Prostate gland (tissue), 2 donors: ENCODE measurements at places on chromosomes 5 and 9. TPM values are rescaled to one million over a fixed set of nuclear protein-coding genes. Genes with fewer than 3 reads are reported as not detected.

The BHMT2 gene
- total RNA-seq = 7.4 TPM

The DMRT3 gene
- total RNA-seq = 1.8 TPM

- no peaks in the 10 kb centered on the region for H3K36me3 ChIP-seq
- no peak overlapping the region for H3K4me3 ChIP-seq
- H3K27me3 ChIP-seq = no peaks in the 10 kb centered on the region
Measured at GRCh38 chr5:143083006-143083405, 312.8 kb downstream of the ARHGAP26 start.

DNA sequence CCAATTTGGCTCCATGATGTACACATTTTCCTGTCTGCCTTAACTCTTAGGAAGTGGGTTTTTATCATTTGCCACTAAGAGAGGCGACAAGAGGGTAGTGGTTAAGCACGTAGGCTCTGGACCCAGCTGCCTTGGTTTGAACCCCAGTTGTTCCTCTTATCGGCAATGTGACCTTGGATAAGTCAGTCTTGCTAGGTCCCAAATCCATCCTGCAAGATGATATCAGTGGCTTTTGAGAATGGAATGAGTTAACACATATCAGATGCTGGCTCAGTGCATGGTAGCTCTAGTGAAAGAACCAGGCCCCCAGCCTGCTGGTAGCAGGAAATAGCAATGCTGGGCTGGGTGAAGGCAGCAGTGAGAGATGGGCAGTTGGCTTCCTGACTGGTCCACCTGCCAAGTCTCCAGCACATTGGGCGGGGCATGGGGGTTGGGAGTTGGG, 72.5 kb downstream of the STK10 start:
- no peaks in the 10 kb centered on the region for H3K36me3 ChIP-seq
- H3K4me1 ChIP-seq = peaks cover 7% of the 10 kb centered on the region
- no peaks in the 10 kb centered on the region for H3K27me3 ChIP-seq
- no peak overlapping the region for H3K4me3 ChIP-seq
- no peak overlapping the region for H3K27ac ChIP-seq
- no peak for DNase-seq

GRCh38 chr5:154176181-154176580, 14.4 kb upstream of the GALNT10 start:
- no peaks in the 10 kb centered on the region for H3K27me3 ChIP-seq
- no peaks in the 10 kb centered on the region for H3K36me3 ChIP-seq
- no peak overlapping the region for H3K27ac ChIP-seq

- no peak for DNase-seq
- no peak overlapping the region for H3K4me3 ChIP-seq
- no peak overlapping the region for H3K27ac ChIP-seq
- no peaks in the 10 kb centered on the region for H3K27me3 ChIP-seq
- H3K36me3 ChIP-seq = no peaks in the 10 kb centered on the region
Measured at GRCh38 chr5:150627731-150628545, 12.5 kb upstream of the SYNPO start.

GRCh38 chr9:129183495-129184218, 5.6 kb upstream of the IER5L start:
- no peaks in the 10 kb centered on the region for H3K27me3 ChIP-seq
- H3K36me3 ChIP-seq = no peaks in the 10 kb centered on the region
- no peak overlapping the region for H3K4me3 ChIP-seq
- DNase-seq = no peak
- H3K27ac ChIP-seq = no peak overlapping the region
- peaks cover under 1% of the 10 kb centered on the region for H3K4me1 ChIP-seq
